ENCODE measurements at places on chromosomes 3 and 15.

GRCh38 chr15:39445931-39446330, 134.9 kb upstream of the THBS1 start:
- no peak for DNase-seq

DNA sequence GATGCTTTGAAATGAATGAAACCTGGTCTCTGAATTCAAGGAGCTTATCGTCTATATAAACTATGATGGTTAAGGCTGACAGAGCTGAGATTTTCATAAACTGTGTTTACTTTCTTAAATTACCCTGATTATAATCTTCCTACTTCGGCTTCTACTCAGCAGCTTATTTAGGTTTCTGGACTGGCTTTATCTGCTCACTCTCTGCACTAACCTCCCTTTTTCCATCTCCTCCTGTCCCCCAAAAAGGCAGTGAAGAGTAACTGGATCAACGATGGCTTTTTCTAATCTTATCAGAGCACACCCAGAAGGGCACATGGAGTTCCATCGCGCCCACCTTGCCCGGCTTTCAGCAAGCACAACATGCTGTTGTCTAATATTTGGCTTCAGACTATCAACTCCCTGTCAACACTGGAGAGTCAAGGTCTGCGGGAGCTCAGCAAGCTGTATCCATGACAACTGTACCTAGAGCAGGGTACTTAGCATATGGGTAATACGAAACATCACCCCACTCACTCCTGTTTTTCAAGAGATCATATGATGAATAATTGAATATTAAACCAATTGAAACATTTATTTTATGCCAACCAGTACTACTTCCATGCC, 417.3 kb downstream of the GABRB3 start:
- DNase-seq: no peak

GRCh38 chr15:43277231-43277823, 10.6 kb upstream of the TGM5 start:
- DNase-seq: no peak

DNA sequence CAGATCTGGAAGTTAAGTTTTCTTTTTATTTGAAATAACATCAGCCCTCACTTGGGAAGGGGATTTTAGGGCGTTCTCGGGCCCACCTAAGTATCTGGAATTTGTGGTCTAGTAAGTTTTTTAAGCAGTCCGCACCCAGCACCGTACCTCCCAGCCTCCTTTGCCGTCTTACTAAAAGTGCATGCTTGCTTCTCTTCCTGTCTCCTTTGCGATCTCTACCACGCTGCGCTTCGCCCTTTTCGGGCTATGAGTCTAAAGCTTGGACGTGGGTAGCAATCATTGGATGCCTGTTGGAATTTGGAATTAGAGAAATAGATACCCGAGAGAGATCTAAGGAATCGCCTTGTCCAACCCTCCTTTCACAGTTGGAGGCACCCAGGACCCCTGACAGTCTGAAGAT, 1.1 kb downstream of the THSD4 start:
- no peak for DNase-seq

DNA sequence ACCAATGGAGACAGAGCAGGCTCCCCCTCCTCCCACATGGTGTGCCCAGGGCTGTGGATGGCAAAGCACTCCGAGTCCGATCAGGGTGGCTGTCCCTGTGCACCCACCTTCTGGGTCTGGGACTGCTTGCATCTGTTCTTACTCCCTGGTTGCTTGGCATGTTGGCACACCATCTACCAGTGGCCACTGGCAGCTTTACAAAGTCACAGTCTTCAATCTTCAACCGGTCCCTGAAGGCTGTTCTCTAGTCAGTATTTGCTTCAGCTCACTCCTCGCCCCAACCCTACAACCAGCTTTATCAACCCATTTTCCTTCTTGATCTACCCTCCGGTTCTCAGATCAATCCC, 14.8 kb downstream of the HOMER2 start:
- no peak for DNase-seq

DNA sequence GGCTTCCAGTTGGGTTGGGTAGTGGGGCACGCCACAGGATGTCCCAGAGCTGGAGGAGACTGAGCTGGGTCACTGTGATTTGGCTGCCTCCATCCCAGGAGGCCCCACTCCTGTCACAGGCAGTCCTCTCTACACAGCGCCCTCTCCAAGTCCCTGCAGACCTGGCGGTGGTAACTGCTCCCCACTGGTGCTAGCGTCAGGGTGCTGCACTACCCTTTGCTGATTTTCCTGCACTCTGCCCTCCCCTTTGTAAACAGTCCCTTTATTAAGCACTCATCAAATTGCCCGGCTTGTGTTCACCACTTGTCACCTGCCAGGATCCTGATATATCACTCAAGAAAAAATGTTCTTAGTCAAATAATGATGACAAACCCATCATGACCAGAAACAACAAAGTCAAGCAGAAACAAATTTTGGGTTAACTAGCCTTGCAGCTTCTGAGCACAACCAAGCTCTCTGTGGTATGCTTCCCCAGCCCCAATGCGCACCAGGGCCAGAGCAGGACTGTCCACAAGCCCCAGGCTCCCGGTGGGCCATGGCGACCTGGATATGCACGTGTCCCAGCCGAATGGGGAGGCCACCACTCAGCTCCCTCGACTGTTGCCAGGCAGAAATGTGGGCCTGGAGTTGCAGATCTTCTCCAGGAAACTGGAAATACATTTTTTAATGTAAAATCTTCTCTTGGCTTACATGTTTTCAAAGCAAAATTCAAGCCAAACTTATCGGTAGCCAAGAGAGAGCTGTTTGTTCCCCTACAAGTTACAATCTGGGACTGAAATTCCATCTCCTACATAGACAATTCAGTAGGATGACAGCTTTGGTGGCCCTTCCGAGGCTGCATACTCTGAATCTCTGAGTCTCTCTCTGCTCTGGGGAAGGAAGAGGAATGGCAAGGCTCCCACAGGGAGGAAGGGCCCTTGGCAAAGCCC, 24.5 kb downstream of the MEGF11 start:
- DNase-seq: no peak

GRCh38 chr3:43966530-43966929, 275.2 kb upstream of the TOPAZ1 start:
- no peak for DNase-seq

- no peak for DNase-seq
These were observed 402.4 kb downstream of the SHQ1 start for GRCh38 chr3:72445827-72446217.

DNA sequence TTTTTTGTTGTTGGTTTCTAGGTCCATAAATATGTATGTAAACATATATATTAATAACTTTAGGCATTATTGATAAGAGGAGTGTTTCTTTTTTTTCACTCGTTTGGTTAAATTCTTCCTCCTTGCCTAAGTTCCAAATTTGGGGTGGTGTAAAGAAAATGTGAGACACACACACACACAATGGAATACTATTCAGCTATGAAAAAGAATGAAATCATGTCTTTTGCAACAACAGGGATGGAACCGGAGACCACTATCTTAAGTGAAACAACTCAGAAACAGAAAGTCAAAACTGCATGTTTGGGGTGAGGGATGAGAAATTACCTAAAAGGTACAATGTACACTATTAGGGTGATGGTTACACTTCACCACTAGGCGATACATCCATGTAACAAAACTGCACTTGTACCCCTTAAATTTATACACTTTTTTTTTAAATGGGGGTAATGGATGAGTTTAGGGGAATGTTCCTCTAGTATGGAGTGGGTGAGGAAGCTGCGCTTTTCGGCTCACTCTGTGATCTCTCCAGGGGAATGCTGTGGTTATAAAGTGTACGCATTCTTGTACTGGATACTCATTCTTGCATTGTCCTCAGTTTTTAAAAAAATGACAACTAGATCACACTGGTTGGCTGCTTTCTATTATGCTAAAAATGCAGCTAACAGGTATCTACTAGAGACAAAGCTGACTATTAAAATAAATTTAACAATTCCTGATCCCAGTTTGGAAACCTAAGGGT, 50.8 kb upstream of the PPARG start:
- DNase-seq: no peak

GRCh38 chr3:37115446-37115845, 58.9 kb downstream of the LRRFIP2 start:
- DNase-seq: no peak

- DNase-seq: no peak
These were observed 23.8 kb upstream of the ABI3BP start for GRCh38 chr3:101017017-101017416.

GRCh38 chr3:71916747-71917369, 131.9 kb upstream of the PROK2 start:
- no peak for DNase-seq

GRCh38 chr3:71753701-71754609, at the start of gene GPR27:
Gene GPR27 (plus strand): TSS chr3:71753855. CDS start chr3:71754050, 195 bp downstream.
- no peak for DNase-seq

DNA sequence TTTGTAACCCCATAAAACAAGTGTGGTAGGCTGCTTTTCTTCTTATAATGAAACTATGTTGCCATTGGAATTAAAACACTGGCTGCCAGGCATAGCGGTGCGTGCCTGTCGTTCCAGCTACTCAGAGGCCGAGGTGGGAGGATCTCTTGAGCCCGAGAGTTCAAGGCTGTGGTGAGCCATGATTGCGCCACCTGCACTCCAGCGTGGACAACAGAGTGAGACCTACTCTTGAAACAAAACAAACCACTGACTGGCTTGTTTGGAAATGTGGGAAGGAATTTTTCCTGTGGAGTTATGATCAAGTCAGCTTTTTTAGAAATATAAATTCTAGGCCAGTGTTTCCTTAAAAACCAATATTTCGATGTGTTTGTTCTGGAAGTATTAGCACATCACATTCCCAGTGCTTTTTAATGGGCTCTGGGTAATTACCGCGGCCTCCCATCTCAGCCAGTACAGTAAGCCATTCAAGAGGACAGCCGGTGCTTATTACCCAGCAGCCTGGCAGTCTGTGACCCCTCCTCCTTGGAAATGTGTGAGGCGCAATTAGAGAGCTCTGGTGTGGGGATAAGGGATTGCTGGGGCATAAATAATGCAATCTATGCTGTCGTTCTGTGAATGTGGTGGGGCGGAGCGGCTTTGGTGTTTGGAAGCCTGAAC, 58.3 kb upstream of the TRAK1 start:
- no peak for DNase-seq

DNA sequence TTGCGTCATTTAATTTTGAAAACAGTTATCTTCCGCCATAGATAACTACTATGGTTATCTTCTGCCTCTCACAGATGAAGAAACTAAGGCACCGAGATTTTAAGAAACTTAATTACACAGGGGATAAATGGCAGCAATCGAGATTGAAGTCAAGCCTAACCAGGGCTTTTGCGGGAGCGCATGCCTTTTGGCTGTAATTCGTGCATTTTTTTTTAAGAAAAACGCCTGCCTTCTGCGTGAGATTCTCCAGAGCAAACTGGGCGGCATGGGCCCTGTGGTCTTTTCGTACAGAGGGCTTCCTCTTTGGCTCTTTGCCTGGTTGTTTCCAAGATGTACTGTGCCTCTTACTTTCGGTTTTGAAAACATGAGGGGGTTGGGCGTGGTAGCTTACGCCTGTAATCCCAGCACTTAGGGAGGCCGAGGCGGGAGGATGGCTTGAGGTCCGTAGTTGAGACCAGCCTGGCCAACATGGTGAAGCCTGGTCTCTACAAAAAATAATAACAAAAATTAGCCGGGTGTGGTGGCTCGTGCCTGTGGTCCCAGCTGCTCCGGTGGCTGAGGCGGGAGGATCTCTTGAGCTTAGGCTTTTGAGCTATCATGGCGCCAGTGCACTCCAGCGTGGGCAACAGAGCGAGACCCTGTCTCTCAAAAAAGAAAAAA, 1.2 kb downstream of the B2M start:
- peak; percentile 48 for DNase-seq

GRCh38 chr3:48516571-48516970, 12.6 kb upstream of the SHISA5 start:
- no peak for DNase-seq

DNA sequence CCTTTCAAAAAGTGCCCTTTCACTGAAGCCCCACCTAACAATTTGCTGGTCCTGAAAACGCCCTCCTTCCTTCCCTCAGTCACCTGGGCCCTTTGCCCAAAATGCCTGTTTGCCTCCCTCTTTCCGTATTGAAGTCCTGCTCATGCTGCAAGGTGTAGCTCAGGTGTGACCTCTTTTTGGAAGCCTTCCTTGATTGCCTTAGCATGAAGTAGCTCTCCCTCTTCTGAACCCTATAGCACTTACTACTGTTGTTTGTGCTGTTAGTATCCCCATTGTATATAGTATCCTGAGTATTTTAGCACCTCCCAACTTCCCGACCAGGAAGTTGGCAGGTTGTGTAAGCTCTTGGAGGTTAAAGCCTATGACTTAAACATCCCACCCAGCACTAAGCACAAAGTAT, 1.7 kb downstream of the PLS1 start:
- no peak for DNase-seq

- no peak for DNase-seq
These were observed 9.9 kb upstream of the RPL29 start for GRCh38 chr3:52005571-52005986.

GRCh38 chr3:153348457-153349107, 186.6 kb downstream of the RAP2B start:
- no peak for DNase-seq
